Stimulated activated naive B cell treated with anti-CD40 and anti-IgM and Interleukin-4, amounts not matched to agents 10 μg/mL and 1 μg/mL and 100 μg/mL, for 72 hours (primary cell): ENCODE measurements at places on chromosomes 3 and 15.

- no peak overlapping the region for H3K27ac ChIP-seq
- no peaks in the 10 kb centered on the region for H3K27me3 ChIP-seq
- peaks cover 14% of the 10 kb centered on the region for H3K4me1 ChIP-seq
- no peak for DNase-seq
- peaks cover 24% of the 10 kb centered on the region for H3K36me3 ChIP-seq
Measured at GRCh38 chr3:141429371-141430035, 57.3 kb upstream of the RASA2 start.

DNA sequence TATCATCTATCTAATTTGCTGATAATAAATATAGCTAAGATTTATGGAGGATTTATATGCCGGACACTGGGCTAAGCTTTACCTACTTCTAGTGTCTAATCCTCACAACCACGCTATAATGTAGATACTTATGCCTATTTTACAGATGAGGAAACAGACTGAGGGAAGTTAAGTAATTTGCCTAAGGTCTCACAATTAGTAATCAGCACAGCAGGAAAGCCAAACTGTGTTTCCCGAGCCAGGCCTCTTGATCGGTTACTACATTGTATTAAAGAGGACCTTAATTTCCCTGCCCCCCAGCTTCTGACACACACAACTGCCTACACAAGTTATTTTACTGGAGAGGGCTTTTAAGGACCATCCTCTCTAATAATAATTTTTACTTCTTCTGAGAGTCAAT is 40.9 kb downstream of the ONECUT1 start:
- no peaks in the 10 kb centered on the region for H3K36me3 ChIP-seq
- H3K4me3 ChIP-seq = no peak overlapping the region
- no peaks in the 10 kb centered on the region for H3K4me1 ChIP-seq

DNA sequence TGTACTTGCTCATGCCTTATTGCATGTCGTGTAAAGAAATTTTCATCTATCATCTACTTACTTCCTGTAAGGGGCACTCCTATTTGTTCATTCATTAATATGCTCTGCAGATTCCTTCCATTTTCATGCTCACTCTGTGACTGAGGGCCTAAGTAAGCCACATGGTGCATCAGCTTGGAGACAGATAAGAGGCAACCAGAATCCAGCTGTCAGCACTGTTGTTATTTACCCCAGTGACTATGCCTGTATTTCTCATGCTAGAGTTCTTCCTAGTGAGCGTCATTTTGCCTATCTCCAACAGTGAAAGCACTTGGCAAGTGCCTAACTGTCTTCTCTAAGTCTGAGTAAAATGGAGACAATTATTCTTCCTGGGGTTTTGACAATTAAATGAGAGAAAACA is 124.8 kb upstream of the ABI3BP start:
- no peak overlapping the region for H3K4me3 ChIP-seq
- no peaks in the 10 kb centered on the region for H3K36me3 ChIP-seq
- no peak for DNase-seq
- no peak overlapping the region for H3K27ac ChIP-seq
- H3K27me3 ChIP-seq = no peaks in the 10 kb centered on the region

DNA sequence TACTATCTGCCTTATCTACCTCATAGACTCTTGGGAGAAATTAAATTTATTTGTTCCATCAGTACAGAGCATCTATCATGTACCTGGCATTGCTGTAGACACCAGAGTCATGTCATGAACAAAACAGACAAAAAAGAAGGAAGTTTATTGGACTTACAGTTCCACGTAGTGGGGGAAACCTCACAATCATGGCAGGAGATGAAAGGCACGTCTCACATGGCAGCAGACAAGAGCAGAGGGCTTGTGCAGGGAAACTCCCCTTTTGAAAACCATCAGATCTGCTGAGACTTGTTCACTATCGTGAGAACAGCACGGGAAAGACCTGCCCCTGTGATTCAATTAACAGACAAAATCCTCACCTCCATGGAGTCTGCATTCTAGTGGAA is 25.6 kb upstream of the ACAP2 start:
- no peak for DNase-seq
- H3K27ac ChIP-seq = peak overlapping the region; percentile 37
- H3K27me3 ChIP-seq = no peaks in the 10 kb centered on the region
- no peak overlapping the region for H3K4me3 ChIP-seq

DNA sequence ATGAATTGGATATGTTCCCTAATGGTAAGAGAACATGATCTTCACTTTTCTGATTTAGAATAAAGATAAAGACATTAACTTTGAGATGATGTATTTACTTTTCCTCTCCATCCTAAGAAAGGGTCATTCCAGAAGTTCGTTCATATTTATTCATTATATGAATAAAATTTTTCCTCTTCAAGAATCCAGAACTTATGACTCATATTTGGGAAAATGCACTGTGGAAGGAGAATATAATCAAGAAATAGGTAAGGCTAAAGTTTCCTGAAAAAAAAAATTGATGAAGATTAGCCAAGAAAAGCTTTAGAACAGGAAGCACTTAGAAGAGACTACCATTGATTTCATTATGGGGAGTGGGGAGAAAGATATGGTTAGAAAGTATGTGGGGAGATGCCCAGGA is 36.5 kb upstream of the CBLB start:
- H3K4me3 ChIP-seq = no peak overlapping the region
- H3K27ac ChIP-seq = no peak overlapping the region
- H3K27me3 ChIP-seq = no peaks in the 10 kb centered on the region
- no peak for DNase-seq

GRCh38 chr15:95091444-95091843 is 860.1 kb downstream of the MCTP2 start:
- H3K27ac ChIP-seq = no peak overlapping the region
- no peaks in the 10 kb centered on the region for H3K36me3 ChIP-seq
- no peaks in the 10 kb centered on the region for H3K4me1 ChIP-seq
- no peak overlapping the region for H3K4me3 ChIP-seq
- no peaks in the 10 kb centered on the region for H3K27me3 ChIP-seq
- no peak for DNase-seq

GRCh38 chr15:55475842-55476241 is 32.2 kb downstream of the DNAAF4 start:
- H3K4me3 ChIP-seq = peak overlapping the region; percentile 29
- H3K4me1 ChIP-seq = peaks cover 15% of the 10 kb centered on the region
- no peaks in the 10 kb centered on the region for H3K36me3 ChIP-seq
- H3K27ac ChIP-seq = peak overlapping the region; percentile 63
- DNase-seq = no peak
- H3K27me3 ChIP-seq = no peaks in the 10 kb centered on the region

- H3K36me3 ChIP-seq = no peaks in the 10 kb centered on the region
- no peaks in the 10 kb centered on the region for H3K27me3 ChIP-seq
- H3K4me1 ChIP-seq = no peaks in the 10 kb centered on the region
- no peak overlapping the region for H3K27ac ChIP-seq
- no peak overlapping the region for H3K4me3 ChIP-seq
Measured at GRCh38 chr3:160941885-160942494, 163.2 kb downstream of the B3GALNT1 start.

DNA sequence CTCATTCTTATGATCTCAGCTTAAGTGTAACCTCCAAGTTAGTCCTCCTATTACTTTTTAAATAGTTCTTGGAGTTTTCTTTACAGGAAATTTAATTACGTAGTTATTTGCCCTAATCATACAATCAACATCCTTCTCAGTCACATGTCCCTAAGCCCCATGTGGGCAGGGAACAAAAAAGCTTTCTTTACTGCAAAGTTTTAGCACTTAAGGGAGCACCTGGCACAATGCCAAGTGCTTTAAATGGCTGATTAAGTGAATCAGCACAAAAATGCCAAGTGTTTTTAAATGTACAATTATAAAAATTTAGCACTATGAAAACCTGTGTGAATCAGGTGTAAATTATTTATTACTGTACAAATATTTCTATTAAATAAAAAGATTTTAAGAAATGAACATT is 445.3 kb downstream of the C3orf38 start:
- H3K4me1 ChIP-seq = no peaks in the 10 kb centered on the region
- no peaks in the 10 kb centered on the region for H3K27me3 ChIP-seq

DNA sequence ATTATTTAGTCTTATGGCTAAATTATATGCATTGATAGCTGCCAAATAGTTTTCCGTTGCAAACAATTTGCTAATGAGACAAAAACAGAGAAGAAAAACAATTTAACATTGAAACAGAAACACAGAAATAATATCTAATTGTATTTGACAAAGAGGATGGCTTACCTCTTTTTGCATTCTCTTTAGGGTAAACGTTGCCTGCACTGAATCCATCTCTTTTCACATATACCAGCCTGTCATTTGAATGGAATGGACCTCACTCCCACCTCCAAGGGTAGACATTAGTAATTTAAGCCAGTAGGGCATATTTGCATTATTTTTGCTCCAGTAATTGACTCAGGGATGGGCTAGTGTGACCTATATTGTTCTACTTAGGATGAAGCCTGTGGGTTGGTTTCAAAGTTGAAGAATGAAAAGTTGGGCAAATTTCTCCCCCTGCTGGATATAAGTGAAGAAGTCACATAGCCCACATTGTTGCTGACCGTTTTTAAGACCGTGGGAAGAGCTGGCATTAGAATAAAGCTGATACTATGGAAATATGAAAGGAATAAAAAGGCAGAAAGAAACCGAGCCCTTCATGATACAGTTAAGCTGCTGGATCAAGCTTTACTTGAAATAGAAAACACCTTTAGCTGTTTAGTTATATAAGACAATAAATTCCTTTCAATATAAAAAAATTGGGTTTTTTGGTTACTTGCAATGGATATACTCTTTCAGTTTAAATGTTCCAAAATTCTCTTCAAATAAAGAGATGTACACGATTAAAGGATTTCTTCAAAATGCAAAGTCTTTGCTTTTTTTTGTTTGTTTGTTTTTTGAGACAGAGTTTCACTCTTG is 26.9 kb downstream of the PIERCE2 start:
- no peak overlapping the region for H3K4me3 ChIP-seq
- H3K4me1 ChIP-seq = peaks cover 2% of the 10 kb centered on the region
- no peaks in the 10 kb centered on the region for H3K27me3 ChIP-seq
- no peaks in the 10 kb centered on the region for H3K36me3 ChIP-seq
- no peak for DNase-seq
- no peak overlapping the region for H3K27ac ChIP-seq

DNA sequence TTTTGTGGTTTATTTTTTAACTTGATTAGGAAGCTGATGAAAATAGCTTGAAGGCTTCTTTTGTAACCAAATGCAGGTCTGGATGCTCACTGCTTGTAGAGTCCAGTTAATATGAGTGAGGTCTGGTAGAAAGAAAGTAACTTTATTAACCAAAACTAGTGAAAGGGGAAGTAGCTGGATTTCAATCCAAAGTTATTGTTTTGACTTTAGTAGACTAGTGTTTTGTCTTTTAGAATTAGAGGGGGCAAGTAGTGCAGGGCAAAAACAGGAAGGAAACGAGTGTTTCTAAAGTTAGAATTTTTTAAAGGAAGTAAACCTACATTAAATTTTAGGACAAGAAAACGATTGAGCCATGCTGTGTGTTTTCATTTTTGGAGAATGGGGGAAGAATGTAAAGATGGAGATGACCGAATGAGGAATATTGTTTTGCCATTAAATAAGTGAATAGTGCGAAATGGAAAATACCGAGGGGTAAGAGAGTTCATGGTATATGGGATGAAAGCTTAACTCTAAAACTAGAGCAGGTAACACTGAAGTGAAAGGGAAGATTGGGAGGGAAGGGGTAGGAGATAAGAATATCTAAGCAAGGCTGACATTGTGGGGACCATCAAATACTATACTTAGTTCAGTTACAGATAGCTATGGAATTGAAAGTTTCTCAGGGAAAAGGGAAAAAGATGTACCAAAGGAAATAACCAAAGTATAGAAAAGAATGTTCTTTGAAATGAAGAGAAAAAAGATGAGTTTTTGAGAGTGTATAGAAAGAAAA is 40.0 kb downstream of the USP3 start:
- DNase-seq = no peak
- H3K27me3 ChIP-seq = no peaks in the 10 kb centered on the region
- H3K4me1 ChIP-seq = peaks cover 29% of the 10 kb centered on the region
- H3K4me3 ChIP-seq = peak overlapping the region; percentile 66
- peaks cover 9% of the 10 kb centered on the region for H3K36me3 ChIP-seq

GRCh38 chr15:59696332-59696731 is 7.2 kb upstream of the BNIP2 start:
- H3K4me3 ChIP-seq = no peak overlapping the region
- no peak for DNase-seq
- H3K4me1 ChIP-seq = peaks cover 9% of the 10 kb centered on the region
- H3K36me3 ChIP-seq = no peaks in the 10 kb centered on the region
- H3K27me3 ChIP-seq = no peaks in the 10 kb centered on the region

DNA sequence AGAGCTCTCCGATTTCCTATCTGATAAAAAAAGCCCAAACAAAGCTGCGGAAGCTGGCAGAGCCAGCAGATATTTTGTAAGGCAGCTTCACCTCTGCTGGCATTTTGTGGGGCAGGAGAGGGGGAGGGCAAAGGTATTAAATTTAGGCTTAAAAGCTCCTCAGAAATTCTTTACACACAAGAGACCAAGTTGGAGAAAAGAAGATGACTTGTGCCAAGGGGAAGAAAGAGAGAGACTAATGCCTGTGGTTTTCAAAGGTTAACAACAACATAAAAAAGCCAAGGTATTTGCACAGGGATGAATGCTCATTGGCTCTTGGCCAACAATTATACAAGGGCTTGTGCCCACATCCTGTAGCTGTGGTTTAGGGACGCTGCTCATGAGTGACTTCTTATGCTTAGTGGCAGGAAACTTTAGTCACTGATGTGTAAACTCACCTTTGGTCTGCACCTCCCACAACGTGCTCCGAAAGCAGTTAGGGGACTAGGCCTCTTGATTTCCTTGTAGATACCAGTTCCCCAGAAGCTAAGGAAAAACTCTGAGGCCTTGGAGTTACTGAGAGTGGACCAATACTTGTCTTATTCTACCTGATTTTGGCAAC is 152.9 kb downstream of the TPRG1 start:
- peaks cover 18% of the 10 kb centered on the region for H3K4me1 ChIP-seq
- H3K27ac ChIP-seq = peak overlapping the region; percentile 77
- H3K36me3 ChIP-seq = no peaks in the 10 kb centered on the region
- peaks cover 25% of the 10 kb centered on the region for H3K27me3 ChIP-seq

DNA sequence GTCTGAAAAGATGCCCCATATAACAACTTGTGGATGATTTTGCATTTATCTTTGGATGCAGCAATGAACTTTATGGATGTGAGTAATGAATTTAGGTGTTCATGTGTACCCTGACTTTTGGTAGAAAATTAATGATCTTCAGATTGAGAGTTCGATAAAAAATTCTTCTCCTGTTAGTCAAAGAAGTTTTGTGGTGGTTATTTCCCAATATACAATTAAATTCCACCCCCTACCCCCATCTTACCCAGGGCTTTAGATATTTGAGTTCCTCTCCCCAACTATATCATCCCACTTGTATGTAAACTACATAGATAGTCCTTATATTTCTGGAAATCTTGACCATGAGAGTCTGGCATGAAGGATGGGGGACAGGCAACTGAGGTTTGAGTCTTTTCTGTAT is 126.1 kb upstream of the ALDH1A3 start:
- H3K4me1 ChIP-seq = no peaks in the 10 kb centered on the region
- no peak overlapping the region for H3K27ac ChIP-seq
- peaks cover 43% of the 10 kb centered on the region for H3K27me3 ChIP-seq

GRCh38 chr15:41494190-41494921 is 682 bp downstream of the ITPKA start:
- H3K4me1 ChIP-seq = peaks cover 23% of the 10 kb centered on the region
- no peak overlapping the region for H3K27ac ChIP-seq
- H3K36me3 ChIP-seq = no peaks in the 10 kb centered on the region
